ENCODE measurements at places on chromosomes 5 and 9. TPM values are rescaled to one million over a fixed set of nuclear protein-coding genes. Genes with fewer than 3 reads are reported as not detected.

The ASPN gene
- total RNA-seq: not detected

The GRIN1 gene
- not detected for total RNA-seq

The ECM2 gene
- not detected for total RNA-seq

The PPP6C gene
- total RNA-seq: 46.0 TPM

The TMEM174 gene
- total RNA-seq: not detected

The IFNA13 gene
- total RNA-seq: not detected

The TRPM3 gene
- total RNA-seq: 0.54 TPM

The SPINK13 gene
- total RNA-seq: not detected

The ARHGEF39 gene
- total RNA-seq: 1.4 TPM

The LECT2 gene
- total RNA-seq: not detected

The KCNN2 gene
- 2.4 TPM for total RNA-seq

The CTSV gene
- 20.4 TPM for total RNA-seq

The LRSAM1 gene
- total RNA-seq: 22.6 TPM

The SLC6A19 gene
- not detected for total RNA-seq

The FAM78A gene
- total RNA-seq: 73.4 TPM

The SLC25A2 gene
- 0.62 TPM for total RNA-seq

The C8G gene
- 1.1 TPM for total RNA-seq

The HACD4 gene
- total RNA-seq: 5.7 TPM

The RALGDS gene
- 80.6 TPM for total RNA-seq

The SPAG8 gene
- total RNA-seq: 0.59 TPM

The CCNI2 gene
- not detected for total RNA-seq

The SOHLH1 gene
- total RNA-seq: 0.18 TPM

The MYO10 gene
- 132 TPM for total RNA-seq

The SLIT3 gene
- total RNA-seq: 3.2 TPM

The CMBL gene
- 13.1 TPM for total RNA-seq

The ZNF883 gene
- total RNA-seq: 6.1 TPM

The DNAI1 gene
- total RNA-seq: 0.74 TPM

The ADAMTS2 gene
- total RNA-seq: 1.5 TPM

The CAMK4 gene
- total RNA-seq: 34.5 TPM

The FOXD1 gene
- total RNA-seq: 0.33 TPM

The SLC1A1 gene
- 2.2 TPM for total RNA-seq

The CD274 gene
- total RNA-seq: 0.56 TPM
